Left ventricle myocardium inferior (tissue), 1 donor: ENCODE measurements at places on chromosomes 3 and 15. TPM values are rescaled to one million over a fixed set of nuclear protein-coding genes. Genes with fewer than 3 reads are reported as not detected.

- DNase-seq: no peak
These were observed 27.2 kb upstream of the ADAMTS7 start for GRCh38 chr15:78838489-78838888.

- DNase-seq: no peak
These were observed 51.0 kb upstream of the ATOSA start for GRCh38 chr15:52730173-52730572.

DNA sequence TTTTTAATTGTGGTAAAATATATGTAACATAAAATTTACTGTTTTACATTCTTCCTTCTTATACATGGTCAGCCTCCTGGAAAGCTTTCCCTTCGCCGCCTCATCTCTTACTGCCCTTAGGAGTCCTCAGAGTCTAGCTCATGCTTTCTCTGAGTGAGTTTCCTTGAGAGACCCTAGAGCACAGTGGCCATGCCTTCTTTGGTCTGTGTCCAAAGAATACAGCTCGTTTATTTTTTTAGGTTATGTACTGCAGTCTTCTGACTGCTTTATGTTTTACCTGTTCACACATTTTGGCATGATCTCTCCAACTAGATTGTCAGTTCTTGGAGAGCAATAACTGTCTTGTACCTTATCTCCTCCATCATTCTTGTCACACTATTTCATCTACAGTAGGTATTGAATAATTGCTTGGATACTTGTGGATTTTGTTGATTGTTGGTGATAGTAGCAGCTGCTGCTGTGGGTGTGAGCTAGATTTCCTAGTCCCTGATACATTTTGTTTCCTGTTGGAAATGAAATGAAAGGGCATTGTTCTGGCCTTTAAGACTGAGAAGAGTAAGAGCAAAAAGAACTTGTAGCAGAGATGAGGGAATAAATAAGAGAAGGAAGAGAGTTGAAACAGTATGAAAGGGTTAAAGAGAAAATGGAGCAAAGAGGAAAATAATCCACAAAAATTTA, 10.9 kb downstream of the ARIH2 start:
- no peak for DNase-seq

- DNase-seq: no peak
These were observed 44.5 kb downstream of the CMTM7 start for GRCh38 chr3:32435911-32436815.

DNA sequence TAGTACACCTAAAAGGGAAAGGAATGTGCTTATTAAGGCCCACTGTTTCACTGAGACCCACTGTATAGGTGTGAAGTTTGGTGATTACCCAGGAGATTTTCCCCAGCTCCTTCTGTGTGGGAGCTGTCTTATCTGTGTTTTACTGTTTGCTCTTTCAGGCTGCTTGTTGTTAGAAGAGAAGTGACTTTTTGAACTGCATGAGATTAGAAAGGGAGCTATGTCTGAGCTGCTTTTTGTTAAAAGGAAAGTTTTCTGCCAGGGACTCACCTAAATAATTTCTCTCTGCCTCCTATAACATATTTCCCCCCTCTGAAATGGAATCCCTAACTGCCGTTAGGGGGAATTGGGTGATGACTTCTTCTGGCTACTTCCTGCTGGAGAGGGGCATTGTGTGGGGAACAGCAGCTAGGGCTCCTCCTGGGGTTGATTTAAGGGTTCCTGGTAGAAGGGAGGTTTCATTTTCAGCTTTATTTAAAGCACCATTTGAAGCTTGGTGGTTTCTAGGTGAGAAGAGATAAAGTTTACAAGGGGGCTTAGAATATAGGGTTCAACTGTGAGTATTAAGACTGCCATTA, 77.1 kb upstream of the ATP11B start:
- no peak for DNase-seq

DNA sequence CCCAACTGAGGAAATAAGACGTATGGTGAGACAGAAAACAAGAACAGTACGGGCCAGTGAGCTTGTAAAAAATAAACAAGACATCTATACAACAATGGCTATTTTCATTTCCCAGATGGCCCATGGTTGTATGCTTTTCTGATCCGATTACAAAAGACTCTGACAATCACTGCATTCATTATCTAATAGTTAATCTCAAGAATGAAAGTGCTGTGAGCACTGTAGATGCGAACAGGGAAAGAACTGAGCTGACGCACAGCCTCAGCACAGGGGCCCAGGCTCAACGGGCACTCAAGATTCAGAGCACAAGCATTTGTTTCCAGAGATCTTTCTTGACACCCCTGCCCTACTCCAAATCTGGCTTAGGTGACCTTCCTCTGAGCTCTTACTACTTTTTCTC, 6.9 kb downstream of the MTMR10 start:
- DNase-seq: no peak

The HGD gene
- total RNA-seq: 0.49 TPM

The MORC1 gene
- not detected for total RNA-seq

The ZBTB47 gene
- total RNA-seq: 118 TPM

The FSD2 gene
- total RNA-seq: 108 TPM

The PLS1 gene
- 2.6 TPM for total RNA-seq

The SCN11A gene
- 0.05 TPM for total RNA-seq

The TICRR gene
- 0.08 TPM for total RNA-seq
